ENCODE measurements at places on chromosomes 2 and 18.

GRCh38 chr2:27839022-27839618 is 51.1 kb downstream of the RBKS start:
- DNase-seq: no peak

- no peak for DNase-seq
These were observed 461.3 kb upstream of the SOX11 start for GRCh38 chr2:5230855-5231254.

GRCh38 chr18:60082790-60083189 is 183.0 kb downstream of the PMAIP1 start:
- DNase-seq: no peak

- no peak for DNase-seq
These were observed 76.1 kb upstream of the SMAD2 start for GRCh38 chr18:48006415-48007175.

- no peak for DNase-seq
These were observed 38.0 kb downstream of the CMPK2 start for GRCh38 chr2:6827566-6828298.

DNA sequence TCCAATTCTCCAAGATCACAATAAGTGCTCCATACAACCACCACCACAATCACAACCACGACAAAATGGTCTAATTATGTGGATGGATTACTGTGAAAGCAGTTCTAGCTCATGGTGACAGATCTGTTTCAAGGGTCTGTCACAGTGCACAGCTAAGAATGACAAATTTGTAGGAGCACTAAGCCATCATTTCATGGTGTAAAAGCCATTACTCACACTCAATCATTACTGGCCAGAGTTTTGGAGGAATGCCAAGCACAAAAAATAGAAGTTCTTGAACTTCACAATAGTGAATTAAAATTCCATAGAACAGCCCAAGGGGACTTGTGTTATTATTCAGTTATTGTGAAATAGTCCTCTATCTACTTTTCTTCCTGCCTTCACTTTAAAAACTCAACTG is 2.3 kb downstream of the CPS1 start:
- no peak for DNase-seq

- no peak for DNase-seq
These were observed 143.7 kb upstream of the SYT4 start for GRCh38 chr18:43420950-43421349.

- DNase-seq: no peak
These were observed 258.9 kb upstream of the APCDD1 start for GRCh38 chr18:10195529-10195928.

DNA sequence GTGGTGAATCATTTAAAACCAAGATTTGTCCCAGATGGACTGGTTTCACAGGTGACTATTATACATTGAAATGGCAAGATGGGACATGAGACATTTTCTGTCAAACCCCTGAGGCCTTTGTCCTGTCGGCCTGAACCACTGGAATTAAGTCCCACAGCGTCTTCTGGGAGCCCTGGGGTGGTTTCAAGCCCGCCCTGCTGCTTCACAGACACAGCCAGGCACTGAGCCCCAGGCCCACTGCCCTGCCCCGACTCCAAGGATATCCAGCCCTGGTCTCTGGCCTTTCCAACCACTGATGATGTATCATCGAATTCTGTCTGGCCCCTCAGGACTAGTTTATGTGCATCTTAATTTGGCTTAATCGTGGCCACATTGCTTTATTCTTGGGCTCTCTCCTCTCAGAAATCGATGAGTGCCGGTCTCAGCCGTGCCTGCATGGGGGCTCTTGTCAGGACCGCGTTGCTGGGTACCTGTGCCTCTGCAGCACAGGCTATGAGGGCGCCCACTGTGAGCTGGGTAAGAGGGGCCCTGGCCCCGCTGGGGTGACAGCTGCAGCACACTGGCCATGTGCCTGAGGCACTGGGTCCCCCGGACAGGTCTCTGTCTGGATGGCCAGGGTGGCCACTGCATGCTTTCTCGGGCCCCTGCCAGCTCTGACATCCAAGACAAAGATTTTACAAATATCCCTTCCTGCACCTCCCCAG is 39.5 kb downstream of the MTERF4 start:
- DNase-seq: no peak

- DNase-seq: no peak
These were observed 47.0 kb downstream of the COL4A4 start for GRCh38 chr2:227117027-227117426.

DNA sequence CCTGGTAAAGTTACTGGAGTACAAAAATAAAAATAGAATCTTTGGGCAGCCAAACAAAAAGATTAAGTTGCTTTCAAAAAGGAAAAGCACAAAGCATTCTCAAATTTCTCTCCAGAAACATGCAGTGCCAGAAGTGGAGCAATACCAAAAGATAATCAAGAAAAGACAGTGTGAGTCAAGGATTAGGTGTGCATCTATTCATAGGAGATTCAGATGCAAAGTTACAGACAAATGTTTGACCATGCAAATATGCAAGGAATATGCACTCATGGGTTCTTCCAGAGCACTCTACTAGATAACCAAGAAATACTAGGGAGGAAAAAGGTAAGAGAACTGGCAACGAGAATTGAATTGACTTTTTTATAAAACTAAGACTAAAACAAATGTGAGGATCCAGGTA is 51.8 kb upstream of the CDH20 start:
- DNase-seq: no peak

Measured in progenitor cell of endocrine pancreas (in vitro differentiated cells).